Stromal cell of bone marrow (primary cell): ENCODE measurements at places on chromosomes 2 and 18.

DNA sequence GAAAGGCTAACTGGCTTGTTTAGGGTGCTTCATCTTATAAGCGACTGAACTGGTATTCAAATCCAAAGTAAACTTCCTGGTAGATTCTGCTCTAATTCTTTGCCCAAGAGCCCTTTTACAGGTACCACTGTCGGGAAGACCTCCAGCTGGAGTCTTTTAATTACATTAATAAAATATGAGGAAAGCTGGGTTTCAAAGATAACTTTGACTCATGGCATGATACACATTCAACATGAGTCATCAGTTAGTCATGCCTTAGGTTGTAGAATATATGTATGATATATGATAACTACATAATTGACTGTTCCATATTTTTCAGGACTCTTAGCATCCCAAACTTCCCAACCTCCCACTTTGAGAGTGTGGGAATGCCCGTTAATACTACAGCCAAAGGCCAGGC, 32.3 kb downstream of the ZCCHC2 start:
- peak; percentile 1 for DNase-seq

- no peak for DNase-seq
Measured at GRCh38 chr2:238100049-238100820, at the start of gene ESPNL. ESPNL (plus strand) TSS chr2:238100340; CDS start chr2:238100420, 80 bp downstream.

GRCh38 chr2:191675807-191676721, 1.9 kb upstream of the NABP1 start:
- no peak for DNase-seq

GRCh38 chr2:201441409-201441808, 9.8 kb downstream of the TRAK2 start:
- DNase-seq: no peak

- DNase-seq: no peak
Measured at GRCh38 chr2:217851191-217852020, 151.4 kb downstream of the TNS1 start.

- DNase-seq: no peak
Measured at GRCh38 chr18:11831921-11832320, 19.3 kb upstream of the CHMP1B start.

DNA sequence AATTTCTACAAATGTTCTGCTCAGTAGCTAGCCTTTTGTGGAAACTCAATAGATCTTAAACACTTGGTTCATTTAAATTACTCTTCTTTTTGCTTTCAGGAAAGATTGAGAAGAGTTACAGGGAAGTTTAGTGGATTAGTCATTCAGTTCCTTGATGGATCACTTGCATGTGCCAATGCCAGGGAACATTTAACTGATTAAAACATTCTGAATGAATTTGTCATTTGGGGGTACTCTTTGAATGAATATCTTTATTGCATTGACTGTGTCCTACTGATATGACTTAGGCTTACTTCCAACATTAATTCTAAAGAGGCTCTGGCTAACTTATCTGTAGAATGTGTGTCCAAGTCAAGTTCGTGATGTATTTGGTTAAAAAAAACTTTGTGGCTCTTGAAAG, 199.8 kb downstream of the PLCL1 start:
- peak; percentile 15 for DNase-seq

- no peak for DNase-seq
Measured at GRCh38 chr2:134782792-134783191, 55.6 kb upstream of the ACMSD start.

DNA sequence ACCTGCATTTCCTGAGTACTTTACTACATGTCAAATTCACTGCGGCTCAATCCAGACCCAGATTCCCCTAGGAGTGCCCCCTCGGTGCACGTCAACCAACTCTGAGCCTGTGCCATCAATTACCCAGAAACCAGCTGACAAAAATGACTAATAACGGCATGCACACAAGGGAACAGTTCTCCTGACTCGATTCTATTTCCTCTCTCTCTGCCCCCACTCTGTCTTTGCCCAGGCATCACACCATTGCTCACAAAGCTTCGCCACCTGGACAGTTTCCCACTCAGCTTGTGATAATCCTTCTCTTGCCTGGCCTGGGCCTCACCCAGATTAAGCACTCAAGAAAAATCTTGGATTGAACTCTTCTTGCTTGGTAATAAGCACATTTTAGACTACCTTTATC, 115.3 kb upstream of the NDUFV2 start:
- DNase-seq: peak; percentile 87

GRCh38 chr2:143823876-143824275, 694.7 kb downstream of the ARHGAP15 start:
- DNase-seq: no peak

- no peak for DNase-seq
Measured at GRCh38 chr2:207119048-207119447, 46.7 kb downstream of the KLF7 start.

DNA sequence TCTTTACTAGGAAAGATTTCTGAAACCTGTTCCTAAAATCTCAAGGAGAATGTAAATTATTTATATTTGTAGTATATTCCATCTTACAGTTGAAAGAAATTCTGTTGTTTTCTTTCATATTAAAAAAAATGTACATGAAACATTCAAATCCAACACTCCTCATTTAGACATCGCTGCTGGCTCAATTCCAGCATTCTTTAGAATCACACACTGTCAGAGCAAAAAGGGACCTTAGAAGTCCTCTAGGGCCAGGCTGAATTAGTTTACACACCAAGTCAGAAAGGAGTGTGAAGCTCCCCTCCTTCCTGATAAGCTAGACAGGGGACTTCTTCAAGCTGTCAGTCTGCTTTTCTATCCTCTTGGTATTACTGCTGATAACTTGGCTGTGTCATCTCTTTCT, 158.6 kb upstream of the LTBP1 start:
- DNase-seq: no peak

GRCh38 chr2:6927186-6927585, 10.0 kb downstream of the RNF144A start:
- no peak for DNase-seq

DNA sequence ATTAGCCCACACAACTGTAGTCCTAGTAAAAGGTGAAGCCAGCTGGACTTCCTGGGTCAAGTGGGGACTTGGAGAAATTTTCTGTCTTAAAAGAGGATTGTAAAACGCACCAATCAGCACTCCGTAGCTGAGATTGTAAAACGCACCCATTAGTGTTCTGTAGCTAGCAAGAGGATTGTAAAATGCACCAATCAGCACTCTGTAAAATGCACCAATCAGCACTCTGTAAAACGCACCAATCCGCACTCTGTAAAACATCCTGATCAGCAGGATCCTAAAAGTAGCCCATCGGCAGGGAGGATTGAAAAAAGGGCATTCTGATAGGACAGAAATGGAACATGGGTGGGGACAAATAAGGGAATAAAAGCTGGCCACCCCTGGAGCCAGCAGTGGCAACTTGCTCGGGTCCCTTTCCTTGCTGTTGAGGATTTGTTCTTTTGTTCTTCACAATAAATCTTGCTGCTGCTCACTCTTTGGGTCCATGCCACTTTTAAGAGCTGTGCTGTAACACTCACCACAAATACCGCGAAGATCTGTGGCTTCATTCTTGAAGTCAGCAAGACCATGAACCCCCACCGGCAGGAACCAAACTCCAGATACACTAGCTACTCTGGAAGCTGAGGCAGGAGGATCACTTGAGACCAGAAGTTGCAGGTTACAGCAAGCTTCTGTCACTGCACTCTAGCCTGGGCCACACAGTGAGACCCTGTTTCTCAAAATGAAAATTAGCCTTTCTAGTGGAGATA, 102.6 kb downstream of the HS6ST1 start:
- no peak for DNase-seq

DNA sequence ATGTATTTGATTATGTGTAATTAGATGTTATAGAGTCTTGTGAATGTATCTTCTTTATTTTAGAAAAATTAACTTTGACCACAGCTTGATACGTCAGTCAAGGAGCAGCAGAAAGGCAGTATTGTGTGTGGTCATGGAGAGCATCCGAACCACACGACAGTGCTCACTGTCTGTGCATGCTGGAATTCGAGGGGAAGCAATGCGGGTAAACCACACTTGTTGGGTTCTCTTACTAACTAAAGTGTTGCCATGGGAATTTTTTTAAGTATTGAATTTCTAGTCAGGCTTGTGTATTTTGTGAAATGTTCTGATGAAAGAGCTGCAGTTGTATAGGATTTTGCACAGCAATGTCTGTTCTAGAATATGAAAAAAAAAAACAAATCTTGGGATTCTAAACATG, 4.8 kb downstream of the PJVK start:
- no peak for DNase-seq

DNA sequence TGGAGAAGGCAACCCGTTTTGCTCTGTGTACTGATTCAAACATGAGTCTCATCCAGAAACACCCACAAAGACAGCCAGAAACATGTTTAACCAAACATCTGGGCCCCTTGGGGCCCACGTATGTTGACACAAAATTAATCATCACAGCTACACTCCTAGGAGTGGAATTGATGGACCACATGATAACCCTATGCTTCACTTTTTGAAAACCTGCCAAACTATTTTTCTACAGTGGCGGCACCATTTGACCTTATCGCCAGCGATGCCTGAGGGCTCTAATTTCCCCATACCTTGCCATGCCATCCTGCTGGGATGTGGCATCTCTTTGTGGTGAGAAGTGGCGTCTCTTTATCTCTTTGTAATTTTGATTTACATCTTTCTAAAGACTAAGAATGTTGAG, 38.5 kb downstream of the PSMG2 start:
- DNase-seq: peak; percentile 73

GRCh38 chr18:78423811-78424210, 555.8 kb upstream of the SALL3 start:
- DNase-seq: no peak

DNA sequence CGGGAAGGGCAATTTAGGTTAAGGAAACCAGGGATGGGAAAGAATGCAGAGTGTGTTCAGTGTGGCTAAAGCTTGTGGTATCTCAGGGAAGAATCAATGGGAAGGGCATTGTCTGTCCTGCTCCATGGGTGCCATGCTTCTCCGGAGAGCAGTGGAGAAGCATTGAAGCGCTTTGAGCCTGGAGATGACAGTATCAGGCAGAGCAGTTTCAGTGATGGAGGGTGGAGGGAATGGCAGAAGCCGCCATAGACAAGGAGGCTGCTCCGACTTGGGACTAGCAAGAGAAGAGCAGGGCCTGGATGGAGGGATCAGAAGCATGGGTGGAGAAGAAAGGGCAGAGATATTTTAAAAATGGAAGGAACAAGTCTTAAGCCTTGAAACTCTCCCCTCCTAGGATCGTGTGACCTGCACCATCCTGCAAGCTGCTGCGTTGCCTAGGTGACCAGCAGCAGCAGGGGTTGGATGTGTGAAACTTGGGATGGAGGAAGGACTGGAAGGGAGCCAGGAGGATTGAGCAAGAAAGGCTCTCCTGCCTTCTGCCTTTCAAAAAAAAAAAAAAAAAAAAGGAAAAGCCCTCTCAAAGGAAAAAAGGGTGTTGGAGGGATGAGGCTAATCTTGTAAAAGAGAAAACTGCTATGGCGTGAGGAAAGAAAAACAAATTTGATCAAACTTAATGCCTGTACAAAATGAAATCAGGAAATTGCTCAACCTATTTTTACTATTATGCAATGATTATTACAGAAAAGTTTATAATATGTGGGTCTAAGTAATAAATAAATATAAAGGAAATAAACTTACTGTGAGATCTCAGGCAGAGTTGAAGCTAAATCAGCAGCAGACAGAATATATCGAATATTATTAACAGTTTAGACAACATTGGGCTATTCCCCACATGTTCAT, 493.8 kb upstream of the NRP2 start:
- DNase-seq: peak; percentile 39

DNA sequence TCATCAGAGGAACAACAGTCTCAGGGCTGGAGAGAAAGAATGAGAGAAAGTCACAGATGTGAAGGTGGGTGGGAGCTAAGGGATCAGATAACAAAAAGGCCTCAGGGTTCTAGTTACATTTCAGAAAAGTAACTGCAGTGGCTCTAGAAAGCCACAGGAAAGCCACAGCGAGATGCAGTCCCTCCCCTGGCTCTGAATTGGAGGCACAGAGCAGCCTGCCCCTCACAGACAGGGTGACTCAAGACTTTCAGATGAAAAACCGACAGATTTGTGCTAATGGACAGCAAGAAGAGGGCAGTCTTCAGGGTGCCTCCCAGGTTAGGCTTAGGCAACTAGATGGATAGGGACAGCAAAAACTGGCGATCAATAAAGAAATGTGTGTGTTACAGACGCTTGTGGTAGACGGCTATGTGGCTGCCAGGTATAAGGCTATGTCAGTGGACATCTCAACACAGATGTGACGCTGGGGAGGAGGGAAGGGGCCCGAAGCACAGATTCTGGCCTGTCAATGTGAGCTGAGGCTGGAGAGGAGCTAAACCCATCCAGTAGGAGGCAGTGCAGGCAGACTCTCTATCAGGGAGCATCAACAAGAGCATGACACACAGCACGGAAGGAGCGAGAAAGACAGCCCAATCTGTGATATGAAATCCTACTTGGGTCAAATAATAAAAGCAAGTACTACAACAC, 26.2 kb downstream of the UNC50 start:
- no peak for DNase-seq

DNA sequence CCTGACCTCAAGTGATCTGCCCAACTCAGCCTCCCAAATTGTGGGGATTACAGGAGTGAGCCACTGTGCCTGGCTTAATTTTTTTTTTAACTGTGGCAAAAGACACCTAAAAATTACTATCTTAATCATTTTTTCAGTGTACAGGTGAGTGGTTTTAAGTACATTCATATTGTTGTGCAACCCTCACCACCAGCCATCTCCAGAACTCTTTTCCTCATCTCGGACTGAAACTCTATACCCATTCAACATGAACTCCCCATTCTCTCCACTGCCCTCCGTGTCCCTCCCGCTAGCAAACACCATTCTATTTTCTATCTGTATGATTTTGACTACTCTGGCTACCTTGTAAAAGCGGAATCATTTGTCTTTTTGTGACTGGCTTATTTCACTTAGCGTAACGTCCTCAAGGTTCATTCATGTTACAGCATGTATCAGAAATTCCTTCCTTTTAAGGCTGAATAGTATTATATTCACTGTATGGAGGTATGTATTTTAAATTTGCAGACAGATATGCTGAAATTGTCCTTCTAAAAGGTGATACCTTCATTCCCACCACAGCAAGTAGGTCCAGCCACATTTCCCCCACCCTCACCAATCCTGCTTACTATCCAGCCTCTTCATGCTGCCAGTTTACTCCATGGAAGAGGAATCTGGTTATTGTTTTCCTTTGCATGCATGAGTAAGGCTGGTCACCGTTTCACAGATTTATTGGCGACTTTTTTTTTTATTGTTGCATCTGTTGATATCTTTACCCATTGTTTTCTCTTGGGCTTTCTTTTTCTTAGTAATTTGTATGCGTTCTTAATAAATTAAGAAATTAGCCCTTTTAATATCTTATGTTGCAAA, 40.6 kb upstream of the ANXA4 start:
- no peak for DNase-seq

DNA sequence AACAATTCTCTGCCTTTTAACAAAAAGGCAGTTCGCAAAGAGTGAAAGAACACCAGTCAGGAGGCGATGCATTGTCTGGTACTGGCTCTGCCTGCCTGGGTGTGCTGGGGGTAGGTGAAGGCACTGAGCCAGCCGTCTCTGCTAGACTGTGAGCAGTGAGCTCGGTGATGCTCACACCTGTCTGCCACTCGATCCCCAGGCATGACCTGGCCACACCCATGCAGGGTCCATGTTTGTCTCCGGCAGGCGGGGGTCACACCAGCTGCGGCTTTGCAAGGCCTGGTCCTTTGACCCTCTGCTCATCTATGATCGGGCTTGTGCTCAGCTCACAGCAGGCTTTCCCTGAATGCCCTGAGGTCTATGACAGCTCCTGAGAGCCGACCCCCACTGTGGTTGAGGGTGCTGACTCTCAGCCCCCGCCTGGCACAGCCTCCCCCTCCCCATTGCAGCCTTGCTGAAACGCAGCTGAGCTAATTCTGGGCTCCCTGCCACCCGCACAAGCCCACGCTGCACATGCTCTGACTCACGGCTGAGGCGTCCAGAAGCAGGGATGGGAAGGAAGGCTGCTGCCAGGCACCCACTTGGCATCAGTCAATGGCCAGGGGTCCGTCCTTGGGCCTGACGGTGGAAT, 23.7 kb downstream of the CRACDL start:
- peak; percentile 66 for DNase-seq
